CD4-positive, CD25-positive, alpha-beta regulatory T cell (primary cell): ENCODE measurements at places on chromosomes 12 and 14.
A peak's percentile ranks its signal among the peaks of the same experiment; 100 is the strongest.

DNA sequence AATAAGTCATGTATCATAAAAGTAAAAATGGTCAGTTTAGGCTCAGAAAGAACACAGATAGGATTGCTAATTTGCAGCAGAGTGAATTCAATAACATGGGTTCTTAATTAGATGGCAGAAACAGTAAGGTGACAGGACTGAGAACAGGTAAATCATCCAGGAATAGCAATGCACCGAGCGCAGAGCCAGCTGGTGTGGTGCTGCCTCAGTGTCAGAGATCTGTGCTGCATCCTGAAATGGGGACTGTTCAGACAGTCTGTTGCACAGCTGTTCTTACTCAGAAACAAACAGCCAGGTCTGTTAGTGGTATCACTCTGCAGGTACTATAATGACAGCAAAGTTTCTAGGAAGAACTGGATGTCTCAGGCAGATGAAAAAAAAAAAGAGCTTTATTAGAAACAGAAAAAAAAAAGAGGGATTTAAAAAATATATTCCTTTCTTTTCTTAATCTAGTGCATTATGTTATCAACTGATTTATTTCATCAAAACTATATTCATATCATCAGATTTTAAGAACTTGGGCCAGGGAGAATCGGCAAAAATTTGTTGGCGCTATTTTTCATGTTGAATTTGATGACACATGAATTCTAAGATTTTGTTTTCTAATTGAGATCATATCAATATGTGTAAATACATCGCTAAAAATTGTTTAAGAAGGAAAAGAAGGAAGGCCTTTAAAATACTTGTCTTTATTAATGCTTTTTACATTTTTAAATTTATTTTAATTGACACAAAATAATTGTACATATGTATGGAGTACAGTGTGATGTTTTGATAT lies 501.8 kb downstream of the PRKD1 start:
- DNase-seq, result no peak

GRCh38 chr12:3454780-3455179 lies 36.2 kb upstream of the PRMT8 start:
- no peak for DNase-seq

DNA sequence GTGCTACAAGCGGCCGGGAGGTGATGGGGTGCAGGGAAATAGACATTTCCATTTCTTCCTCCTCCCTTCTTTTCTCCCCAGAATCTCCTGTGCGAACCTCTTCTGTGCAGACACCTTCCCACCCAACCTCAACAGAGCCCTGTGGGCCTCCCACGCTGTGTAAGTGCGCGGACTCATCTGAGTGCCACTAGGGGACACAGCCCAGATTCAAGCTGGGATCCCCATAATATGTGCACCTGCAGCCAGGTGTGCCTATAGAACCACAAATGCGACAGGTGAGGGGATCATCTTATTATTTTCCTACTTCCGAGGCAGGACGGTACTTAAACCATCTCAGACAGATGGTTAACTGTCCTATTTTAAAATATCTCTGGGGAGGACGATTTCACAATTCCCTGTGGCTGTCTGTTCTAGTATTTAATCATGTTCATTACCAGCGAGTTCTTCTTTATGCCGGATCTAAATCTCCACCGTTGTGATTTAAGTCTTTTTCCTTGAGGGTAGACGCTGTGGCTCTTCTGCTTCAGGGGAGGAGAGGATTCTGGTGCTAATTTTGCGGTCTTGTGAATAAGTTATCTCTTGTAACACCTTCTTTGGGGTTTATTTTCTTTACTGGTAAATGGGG lies 17.2 kb upstream of the CACNA1C start:
- no peak for DNase-seq

GRCh38 chr12:24838531-24838950 lies 110.4 kb downstream of the BCAT1 start:
- no peak for DNase-seq

DNA sequence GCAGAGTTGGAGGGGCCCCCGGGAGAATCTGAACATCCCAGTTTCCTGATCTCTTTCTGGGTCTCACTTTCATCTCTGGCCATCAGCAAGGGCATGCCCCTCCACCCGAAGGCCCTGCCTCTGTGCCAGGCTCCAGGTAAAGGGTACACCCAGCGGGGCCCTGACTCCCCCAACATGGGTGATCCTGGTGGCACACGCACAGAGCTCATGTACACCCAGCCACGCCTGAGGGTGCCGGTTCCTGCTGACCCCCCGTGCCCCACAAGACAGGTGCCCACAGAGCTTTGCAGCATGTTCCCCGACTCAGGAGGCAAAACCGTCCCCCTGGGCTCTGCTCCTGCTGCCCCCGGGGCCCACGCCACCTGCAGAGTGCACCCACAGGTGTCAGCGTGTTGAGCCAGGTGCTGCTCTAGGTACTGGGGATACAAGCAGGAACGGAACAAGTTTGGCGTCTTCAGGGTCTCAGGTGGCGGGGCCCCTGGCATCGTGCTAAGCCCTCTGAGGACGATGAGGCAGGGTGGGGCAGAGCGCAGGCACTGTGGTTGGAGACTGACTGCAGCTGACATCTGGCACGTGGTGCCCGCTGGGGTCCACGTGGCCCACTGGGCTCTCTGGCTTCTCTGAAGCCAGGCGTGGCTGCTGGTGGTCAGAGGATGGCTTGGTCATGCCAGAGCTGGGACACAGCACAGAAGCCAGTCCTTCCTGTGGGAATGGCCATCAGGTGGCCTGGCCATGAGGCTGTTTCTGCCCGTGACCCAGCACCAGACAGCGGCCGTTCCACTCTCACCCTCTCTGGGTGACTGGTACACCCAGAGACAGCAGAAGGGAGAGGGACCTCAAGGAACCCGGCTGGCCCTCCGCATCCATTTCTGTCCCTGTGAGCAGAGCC lies 13.8 kb downstream of the BAG5 start:
- DNase-seq, result no peak

- DNase-seq, result no peak
These were observed 148.7 kb upstream of the CLEC14A start for GRCh38 chr14:38404616-38405015.

DNA sequence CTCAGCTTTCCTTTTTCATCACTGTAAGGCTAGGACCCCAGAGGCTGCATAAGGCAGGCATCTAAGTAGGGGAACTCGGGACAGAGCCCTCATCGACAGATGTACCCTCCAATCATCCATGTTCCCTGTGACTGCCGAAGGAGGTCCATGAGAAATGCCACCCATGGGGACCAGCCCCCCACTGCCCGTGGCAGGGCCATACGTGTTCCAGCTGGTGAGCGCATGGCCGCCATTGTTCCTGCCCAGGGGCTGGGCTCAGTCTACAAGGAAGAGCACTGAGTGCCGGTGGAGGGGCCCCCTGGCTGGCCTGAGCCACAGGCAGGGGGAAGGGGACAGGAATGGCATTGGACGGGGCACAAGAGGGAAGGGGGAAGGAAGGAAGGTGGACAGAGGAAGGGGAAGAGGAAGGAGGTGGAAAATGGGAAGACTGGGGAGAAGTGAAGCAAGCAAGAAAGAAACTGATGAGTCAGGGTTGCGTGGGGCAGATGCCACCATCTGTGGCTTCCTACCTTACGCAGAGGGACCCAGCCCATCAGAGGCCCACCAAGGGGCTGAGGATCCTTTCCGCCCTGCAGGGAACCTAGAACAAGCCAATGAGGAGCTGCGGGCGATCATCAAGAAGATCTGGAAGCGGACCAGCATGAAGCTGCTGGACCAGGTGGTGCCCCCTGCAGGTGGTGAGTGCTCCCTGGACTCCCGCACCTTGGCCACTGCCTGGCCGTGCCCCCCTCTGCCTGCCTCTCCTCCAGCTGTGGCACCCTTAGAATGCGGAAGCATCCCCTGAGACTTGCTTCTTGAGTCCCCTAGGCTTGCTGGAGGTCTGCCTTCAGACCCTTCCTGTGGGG lies 120.6 kb upstream of the FKBP4 start:
- DNase-seq, result no peak

DNA sequence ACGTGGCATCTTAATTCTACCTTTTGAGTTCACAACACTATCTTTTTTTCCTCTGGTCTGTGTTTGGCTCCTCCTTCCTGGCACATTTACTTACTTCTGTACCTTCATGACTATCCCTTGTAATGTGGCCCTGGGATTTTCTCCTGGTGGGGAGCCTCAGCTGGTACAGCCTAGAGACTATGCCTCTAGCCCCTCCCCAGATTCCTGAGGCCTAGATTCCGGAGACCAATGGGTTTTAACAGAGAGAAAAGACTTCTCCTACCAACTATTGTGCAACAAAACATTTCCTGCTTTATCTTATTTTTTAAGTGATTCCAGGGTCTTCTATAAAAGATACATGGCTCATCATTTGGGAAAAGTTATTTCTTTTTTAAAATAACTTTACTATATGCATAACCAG lies 216.2 kb upstream of the KRR1 start:
- DNase-seq, result no peak

DNA sequence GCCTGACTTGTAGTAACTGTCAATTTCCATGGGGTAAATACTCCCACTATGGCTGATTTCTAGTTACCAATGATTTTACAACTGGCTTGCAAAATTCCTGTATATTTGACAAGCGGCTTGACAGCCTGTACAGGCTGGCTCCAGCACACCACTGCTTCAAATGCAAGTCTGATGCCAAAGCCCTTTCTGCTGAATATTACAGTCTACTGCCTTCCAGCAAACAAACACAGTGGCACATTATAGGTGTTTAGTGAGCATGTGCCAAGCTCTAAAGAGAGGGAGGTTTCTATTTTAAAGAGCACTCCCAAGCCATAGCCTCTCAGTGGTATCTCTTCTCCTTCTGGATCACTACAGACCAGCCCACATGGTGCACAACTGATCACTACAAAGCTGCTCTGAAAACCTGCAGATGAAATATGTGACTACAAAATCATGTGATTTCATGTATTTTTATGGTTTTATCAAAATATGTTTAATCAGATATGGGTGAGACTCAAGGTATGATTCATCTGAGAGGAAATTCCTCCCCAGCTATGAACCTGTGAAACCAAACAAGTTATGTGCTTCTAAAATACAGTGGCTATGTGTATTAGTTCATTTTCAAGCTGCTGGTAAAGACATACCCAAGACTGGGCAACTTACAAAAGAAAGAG lies 101.5 kb downstream of the RPAP3 start:
- DNase-seq, result no peak

DNA sequence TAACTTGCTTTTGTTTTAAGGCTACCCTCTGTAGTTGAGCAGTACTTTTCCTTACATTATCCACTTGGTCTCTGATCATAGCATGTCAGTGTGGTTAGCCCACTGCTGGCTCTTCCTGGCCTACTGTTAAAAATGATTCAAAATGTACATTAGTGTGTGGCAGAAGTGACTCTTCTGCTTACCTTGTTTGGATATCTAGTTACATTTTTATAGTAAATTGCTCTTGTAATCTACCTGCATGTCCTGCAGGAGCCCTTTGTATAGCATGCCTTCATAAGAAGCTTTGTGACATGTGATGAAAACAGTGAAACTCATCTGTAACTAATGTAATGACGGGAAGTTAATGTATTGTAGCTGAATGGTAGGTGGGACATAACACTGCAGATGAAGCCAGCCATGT lies 8.1 kb downstream of the SPATS2 start:
- no peak for DNase-seq

GRCh38 chr12:57535764-57536596 lies 11.0 kb downstream of the DCTN2 start:
- DNase-seq, result no peak

GRCh38 chr12:10136637-10137205 lies 6.7 kb upstream of the CLEC7A start:
- DNase-seq, result no peak

- DNase-seq, result no peak
These were observed 10.3 kb upstream of the RNASE12 start for GRCh38 chr14:20601522-20601921.

- DNase-seq, result no peak
These were observed 83.2 kb downstream of the MYRFL start for GRCh38 chr12:69908203-69908602.

- no peak for DNase-seq
These were observed 107.1 kb downstream of the PLEKHA5 start for GRCh38 chr12:19236656-19237055.

GRCh38 chr12:64781280-64782190 lies 22.3 kb upstream of the GNS start:
- no peak for DNase-seq

DNA sequence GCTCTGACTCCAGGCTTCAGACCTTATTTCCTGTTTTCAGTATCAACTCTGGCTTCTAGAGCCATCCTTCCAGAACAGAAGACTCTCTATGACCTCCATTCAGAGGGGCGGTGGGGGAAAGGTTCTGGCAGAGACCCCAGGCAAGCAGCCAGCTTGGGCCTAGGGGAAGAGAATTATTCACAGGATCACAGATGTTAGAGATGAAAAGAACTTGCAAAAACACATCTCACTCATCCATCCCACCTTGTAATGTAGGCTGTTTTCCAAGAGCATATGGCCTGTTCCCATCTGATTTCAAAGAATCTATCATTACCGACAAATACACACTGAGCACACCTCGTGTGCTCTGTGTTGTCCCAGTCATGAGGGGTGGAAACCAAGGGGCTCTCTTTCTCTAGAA lies 131.9 kb downstream of the GRIN2B start:
- no peak for DNase-seq

GRCh38 chr12:52120951-52121823 lies 41.7 kb downstream of the SMIM41 start:
- DNase-seq, result no peak

- no peak for DNase-seq
These were observed 13.4 kb upstream of the ALDH2 start for GRCh38 chr12:111753144-111753881.

DNA sequence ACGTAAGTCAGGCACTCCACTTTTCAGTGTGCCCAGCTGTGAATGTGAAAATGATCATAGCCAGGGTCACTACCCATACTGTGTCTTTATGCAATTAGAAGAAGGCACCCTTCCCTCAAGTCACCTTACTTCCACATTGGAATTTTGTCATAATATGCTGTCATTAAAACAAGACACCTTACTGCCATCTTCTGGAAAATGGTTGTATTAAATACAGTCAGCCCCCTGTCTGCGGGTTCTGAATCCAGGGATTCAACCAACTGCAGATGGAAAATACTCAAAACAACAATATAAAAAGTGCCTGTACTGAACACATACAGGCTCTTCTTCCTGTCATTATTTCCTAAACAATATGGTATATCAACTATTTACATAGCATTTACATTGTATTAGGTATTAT lies 70.2 kb upstream of the TBX5 start:
- DNase-seq, result no peak

DNA sequence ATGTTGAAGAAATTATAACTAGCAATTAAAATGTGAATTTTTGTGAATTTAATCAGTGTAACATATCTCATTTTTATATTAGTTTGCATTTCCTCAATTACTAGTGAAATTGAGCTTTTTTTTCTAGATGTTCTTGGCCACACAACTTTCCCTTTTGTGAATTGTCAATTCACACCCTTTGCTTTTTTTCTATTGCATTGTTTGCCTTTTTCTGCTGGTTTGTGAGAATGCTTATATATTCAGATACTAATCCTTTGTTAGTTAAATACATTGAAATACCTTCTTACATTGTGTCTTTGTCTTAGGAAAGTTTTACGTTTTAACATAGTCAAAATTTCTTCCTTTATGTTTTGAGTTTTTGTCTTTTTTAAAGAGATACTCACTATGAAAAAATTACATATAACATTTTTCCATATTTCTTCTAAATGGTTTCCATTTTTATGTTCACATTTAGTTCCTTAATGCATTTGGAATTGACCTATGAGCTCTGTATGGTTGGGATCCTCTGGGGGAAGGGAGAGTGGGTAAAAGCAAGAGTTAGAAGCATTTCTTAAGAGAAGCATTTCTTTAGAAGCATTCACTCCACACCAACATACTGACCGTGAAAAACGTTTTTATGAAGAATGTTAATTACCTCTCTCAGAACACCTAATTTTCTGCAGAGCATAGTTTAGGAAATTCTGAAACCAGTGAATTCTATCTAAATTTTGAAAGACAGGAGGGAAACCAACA lies 126.0 kb downstream of the CAPZA3 start:
- DNase-seq, result no peak

- DNase-seq, result peak; percentile 94
These were observed 253.1 kb upstream of the BTG1 start for GRCh38 chr12:92398565-92399309.
